SK-N-SH (cell line): ENCODE measurements at places on chromosomes 7 and 10.

- no peak for DNase-seq
Measured at GRCh38 chr10:123535386-123535785, 130.8 kb upstream of the GPR26 start.

DNA sequence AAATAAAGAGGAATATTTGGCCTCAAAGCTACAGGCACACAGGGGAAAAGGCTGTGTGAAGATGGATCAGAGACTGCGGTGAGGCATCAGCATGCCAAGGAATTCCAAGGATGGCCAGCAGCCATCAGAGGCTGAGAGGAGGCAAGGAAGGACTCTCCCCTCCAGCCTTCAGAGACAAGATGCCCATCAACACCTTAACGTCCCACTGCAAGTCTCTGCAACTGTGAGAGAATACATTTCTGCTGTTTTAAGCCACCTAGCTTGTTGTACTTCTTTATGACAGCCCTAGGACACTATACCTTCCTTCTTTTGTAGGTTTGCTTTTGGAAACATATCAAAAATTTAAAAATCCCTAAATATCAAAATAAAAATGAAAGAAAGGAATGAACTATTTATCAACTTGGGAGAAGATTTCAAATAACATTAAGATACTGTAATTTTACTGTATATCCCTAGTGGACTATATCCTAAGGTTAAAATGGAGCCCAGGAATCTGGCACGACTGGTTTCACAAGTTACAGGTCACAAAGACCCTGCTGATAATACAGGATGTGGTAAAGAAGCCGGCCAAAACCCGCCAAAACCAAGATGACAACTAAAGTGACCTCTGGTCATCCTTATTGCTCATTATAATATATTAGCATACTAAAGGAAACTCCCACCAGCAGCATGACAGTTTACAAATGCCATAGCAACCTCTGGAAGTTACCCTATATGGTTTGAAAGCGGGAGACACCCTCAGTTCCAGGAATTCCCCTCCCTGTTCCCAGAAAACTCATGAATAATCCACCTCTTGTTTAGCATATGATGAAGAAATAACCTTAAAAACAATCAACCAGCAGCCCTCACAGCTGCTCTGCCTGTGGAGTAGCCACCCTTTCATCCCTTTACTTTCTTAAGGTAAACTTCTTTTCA is 185.2 kb downstream of the AVL9 start:
- DNase-seq, result no peak

- peak; percentile 65 for DNase-seq
Measured at GRCh38 chr10:69801434-69802315, at the start of gene COL13A1. TSS of gene COL13A1 (plus strand) at chr10:69801906. CDS start at chr10:69802424, 518 bp downstream.

- DNase-seq, result no peak
Measured at GRCh38 chr10:84076540-84077195, 62.6 kb upstream of the GHITM start.

- no peak for DNase-seq
Measured at GRCh38 chr10:119442758-119443060, 99.8 kb downstream of the RGS10 start.

GRCh38 chr10:110036640-110037039 is 28.9 kb downstream of the ADD3 start:
- no peak for DNase-seq

- no peak for DNase-seq
Measured at GRCh38 chr7:81484261-81484660, 285.6 kb downstream of the HGF start.

DNA sequence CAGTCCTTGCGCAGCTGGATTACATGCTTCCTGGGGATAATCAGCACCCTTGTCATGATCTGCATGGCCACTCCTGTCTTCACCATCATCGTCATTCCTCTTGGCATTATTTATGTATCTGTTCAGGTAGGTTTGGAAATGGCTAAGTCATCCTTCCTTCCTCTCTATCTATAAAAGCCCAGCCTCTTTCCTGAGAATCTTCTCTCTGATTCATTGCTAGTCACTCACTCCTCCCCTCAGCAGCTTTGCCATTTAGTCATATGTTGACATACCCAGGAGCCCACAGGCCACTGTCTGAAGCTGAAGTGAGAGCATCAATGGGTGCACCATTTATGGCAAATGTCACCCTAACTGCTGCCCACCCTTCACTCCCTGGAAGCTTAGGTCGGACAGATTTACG is 52.0 kb downstream of the ABCC2 start:
- no peak for DNase-seq
